ENCODE measurements at places on chromosomes 5 and 9.

DNA sequence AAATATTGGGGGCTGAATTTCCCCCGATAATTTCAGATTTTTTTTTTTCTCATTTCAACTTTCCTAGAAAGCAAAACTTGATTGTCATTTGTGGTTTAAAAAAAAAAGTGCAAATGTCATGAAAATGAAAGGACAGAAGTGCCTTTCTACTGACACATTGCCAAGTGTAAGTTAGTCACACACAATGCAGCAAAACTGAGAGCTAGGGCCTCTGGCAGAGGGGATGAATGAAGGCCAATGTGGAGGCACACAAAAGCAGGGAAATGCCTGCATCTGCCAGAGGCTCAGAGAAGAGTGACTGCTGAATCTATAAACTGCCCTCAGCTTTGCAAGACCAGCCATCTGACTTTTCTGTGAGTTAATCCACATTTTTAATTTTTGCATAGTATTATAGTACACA lies 6.8 kb upstream of the IFNA5 start:
- no peak for DNase-seq

GRCh38 chr5:62001640-62002039 lies 304.4 kb upstream of the KIF2A start:
- DNase-seq = no peak

- no peak for DNase-seq
Observed at GRCh38 chr9:84754461-84754860, 84.9 kb downstream of the NTRK2 start.

- no peak for DNase-seq
Observed at GRCh38 chr9:27600256-27600655, 27.0 kb upstream of the C9orf72 start.

GRCh38 chr5:61069150-61069549 lies 93.1 kb downstream of the SMIM15 start:
- DNase-seq = no peak

DNA sequence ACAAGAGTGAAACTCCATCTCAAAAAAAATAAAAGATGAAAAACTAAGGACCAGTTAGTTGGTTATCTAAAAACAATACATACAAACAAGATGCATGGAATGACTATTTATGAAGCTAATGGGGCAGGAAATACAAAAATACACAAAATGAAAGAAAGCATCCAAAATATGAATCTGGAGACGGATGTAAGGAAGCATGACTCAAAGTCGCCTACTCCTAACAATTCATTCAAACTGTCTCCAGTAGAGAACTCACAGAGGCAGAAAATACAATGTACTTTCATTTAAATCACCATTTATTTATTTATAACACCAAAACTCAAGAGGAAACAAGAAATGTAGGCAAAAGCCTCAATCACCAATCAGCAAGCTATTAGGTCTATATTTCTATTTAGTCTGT lies 68.4 kb downstream of the SCAI start:
- no peak for DNase-seq

DNA sequence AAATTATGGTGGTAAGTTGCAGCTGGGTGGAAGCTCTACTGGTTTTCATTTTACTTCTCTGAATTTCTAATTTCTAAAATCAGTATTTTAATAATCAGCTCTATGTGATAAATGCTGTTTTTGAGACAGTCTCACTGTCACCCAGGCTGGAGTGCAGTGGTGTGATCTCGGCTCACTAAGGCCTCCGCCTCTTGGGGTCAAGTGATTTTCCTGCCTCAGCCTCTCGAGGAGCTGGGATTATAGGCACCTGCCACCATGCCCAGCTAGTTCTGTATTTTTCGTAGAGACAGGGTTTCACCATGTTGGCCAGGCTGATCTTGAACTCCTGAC lies 1.5 kb upstream of the RALGDS start:
- DNase-seq = no peak

DNA sequence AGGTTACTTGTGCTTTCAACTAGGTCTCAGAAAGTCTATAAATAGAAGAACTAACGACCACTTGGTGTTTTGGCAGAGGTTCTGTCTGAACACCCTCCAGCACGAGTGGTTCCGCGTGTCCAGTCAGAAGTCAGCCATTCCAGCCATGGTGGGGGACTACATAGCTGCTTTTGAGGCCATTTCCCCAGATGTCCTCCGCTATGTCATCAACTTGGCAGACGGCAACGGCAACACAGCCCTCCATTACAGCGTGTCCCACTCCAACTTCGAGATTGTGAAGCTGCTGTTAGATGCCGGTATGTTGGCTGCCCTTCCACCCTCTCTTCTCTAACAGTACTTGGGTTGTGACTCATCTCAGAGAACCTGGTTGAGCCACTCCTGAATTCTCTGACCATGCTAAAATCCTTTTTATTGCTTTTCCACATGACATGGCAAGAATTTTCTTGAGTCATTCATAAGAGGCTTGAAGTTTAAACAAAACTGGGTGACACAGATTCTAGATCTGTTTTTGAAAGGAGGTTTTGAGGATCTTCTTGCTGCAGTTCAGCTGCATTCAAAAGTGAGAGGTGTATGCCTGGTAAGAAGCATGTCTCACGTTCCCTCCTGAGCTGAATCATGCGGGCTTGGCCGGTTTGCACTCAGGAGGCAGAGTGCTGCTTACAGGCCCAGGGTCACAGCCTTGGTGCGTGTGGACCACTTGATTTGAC lies 103.1 kb upstream of the DMRT1 start:
- no peak for DNase-seq

GRCh38 chr5:140348104-140348503 lies 1.7 kb upstream of the HBEGF start:
- DNase-seq = no peak

DNA sequence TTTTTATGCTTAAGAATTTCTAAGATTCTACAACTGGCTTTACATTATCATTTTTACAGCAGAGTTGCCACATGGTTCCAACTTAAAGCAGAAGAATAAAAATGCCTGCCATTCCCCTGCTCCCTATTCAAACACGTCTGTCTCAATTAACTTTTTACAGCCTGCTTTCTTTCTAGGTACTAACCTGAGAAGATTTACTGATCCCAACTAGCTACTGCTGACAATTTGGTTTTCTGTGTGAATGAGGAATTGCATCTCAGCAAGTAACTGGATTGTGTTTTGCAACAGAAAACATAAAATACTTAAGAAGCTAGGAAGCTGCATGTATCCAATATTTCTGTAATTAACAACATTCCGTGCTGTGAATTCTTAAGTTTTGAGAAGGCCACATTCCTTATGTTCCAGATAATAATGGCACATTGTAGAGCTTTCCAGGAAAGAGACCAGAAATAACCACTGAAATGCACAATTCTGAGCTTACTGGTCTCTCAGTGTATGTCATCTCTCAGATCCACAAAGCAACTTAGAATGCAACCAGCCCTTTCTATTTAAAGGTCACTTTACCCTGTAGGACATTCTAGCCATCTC lies 306.8 kb upstream of the NMUR2 start:
- DNase-seq = no peak

DNA sequence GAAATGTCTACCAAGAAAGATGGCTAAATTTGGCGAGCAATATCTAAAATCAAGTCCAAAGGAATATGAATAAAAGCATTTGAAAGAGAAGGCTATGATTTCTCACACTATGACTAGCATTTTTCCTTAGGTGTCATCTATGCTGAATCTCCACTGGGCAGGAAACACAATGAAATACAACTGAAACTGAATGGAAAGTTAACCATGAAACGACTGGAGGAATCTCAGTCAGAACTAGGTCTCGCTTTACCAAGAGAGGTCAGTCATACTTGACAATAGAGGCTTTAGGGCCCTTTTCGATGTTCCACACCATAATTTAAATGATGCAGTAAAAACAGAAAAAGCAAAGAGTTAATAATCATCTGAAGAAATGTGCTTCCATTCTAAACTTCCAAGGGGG lies 339.0 kb downstream of the PDE4D start:
- DNase-seq = no peak

- DNase-seq = no peak
Observed at GRCh38 chr5:168328814-168329213, 37.4 kb downstream of the WWC1 start.

GRCh38 chr5:96090215-96090614 lies 128.6 kb upstream of the ELL2 start:
- DNase-seq = no peak

- peak; percentile 36 for DNase-seq
Observed at GRCh38 chr9:89999534-90000370, 394.9 kb downstream of the GADD45G start.

DNA sequence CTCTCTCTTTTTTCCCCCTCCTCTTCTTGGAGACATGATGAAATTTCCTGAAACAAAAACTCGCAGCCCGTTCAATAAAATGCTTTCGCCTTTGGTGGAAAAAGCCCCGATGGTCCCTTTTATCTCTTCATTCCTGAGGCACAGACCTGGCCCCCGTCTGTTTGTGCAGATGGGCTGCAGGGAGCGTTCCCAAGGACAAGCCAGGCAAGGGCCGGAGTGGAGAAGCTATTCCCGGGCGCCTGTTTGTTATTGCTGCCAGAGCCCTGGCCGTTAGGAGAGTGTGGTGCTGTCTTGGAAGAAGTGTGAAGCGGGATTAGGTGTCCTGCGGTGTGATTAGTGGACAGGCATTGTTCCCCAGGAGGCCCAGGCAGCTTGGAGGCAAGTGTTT lies 71.9 kb downstream of the SMIM23 start:
- DNase-seq = no peak

- no peak for DNase-seq
Observed at GRCh38 chr9:117074784-117075520, 339.9 kb downstream of the ASTN2 start.

DNA sequence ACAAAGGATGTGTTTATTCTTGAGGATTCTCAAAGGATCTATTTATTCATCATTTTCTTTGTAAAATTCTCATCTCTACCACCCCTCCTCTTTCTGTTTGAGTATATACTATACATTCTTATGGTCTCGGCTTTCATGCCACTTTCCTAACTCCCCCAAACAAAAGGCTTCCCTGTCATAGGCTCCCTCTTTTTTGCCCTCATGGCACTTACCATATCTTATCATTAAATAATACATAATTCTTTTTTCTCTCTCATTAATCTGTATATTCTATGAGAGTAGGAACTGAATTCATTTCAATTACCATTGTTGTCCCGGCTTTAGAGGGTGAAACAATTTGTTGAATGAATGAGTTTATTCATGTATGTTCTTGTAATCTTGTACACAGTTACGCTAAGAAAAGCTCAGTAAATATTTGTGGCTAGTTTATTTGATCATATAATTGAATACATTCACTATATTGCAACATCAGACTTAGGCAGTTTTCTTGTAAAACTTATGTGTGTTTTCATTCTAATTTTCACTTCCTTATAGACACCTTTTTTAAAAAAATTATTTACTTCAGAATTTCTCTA lies 254.6 kb downstream of the EDIL3 start:
- DNase-seq = no peak

DNA sequence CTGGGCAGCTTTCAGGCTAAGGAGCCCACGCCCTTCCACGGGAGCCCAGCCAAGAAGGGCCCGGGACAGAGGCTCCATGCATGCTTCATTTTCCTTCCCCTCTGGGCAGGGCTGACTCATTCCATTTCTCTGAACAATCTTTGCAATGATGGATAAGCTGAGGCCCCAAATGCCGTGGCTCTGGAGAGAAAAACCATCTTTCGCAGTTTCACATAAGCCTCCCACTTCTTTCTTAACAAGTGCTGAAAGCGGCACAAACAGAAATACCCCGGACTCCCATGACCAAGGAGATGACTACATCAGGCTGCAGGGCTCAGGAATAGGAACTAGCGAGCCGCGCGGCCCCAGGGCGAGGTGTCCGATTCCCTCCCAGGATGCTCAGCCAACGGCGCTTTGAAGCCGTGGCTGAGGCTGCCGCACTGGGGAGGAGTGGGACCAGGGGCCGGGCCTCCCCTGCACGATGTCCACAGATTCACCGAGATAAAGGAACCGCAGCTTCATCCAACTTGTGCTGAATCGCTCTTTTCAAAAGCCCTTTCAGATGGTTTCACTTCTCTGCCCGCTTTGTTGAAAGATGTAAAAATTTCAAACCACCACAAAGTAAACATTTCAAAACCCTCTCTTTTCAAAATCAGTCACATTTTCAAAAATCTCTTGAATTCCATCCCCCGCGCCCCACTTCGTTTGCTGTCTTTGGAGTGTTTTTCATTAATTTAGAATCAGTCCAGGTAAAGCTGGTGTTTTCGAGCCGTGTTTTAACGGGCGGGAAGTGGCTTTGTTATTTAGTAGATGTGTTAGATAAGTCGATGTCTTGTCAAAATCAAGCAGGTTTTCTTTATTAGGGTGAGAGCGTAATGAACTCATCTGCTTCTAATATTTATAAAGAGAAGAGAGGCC lies 96.5 kb upstream of the LMX1B start:
- no peak for DNase-seq

GRCh38 chr5:166032601-166033000 lies 2258.8 kb upstream of the WWC1 start:
- no peak for DNase-seq

DNA sequence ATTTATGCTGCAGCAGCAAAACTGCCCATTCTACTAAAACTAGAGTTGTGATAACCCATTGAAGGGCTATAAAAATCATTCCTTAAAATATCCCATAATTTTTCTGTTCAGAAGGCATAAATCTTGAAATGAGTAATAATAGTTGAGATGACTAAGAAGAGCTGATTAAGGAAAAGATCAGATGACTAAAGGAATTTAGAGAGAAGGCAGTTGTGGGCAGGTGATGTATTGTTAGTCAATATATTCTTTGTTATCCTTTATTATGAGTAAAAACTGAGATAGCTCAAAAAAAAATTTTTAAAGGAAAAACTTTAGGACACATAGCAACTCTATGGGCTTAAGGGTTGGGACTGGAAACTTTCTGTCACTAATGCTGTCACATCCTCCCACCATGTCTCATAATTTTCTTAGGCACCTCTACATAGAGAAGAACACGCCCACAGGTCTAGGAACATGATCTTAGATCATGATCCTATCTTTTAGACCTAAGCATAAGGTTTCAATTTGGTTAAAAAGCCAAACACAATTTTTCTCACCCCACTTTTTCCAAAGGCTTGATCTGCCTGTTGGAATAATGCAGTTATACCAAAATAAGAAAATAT lies 597.5 kb upstream of the MEF2C start:
- DNase-seq = no peak

DNA sequence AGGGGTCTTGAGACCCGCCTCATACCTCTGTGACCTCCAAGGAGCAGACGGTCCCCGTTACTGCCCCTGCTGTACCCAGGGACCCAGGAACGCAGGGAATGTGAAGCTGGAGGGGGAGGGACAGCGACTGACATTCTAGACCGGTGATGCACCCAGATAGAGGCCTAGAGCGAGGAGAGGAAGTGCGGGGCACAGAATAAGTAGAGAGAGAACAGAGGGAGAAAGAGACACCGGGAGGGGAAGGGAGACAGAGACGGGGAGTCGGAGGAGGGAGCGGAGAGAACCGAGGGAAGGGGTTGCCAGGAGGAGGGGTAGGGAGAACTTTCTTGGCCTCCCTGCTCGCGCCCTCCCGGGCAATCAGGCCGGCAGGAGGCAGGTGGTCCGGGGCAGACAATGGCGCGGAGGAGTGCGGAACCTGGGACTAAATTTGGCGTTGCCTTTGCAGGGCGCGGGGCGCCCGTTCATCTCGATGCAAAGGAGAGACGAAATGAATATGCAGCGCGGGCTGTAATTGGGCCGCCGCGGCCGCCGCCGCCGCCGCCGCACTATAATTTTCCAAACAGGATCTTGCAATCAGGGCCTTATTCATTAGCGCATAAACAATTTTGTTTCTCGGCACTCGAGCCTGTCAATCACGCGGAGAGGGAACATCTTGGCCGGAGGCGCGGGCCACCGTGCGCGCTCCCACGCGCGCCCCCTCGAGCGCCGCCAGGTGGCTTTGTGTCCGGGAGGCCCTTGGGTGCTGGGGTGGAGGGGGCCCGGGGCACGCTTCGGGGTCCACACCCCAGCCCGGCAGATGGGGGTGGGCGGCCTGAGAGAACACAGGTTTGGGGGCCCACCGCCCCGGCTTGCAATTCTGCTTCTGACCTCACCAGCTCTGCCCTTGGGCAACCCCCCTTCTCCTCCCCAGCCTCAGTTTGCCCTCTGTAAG lies 33.0 kb downstream of the NDUFA8 start:
- no peak for DNase-seq
